ENCODE measurements at places on chromosomes 1 and 21. TPM values are rescaled to one million over a fixed set of nuclear protein-coding genes. Genes with fewer than 3 reads are reported as not detected.
A peak's percentile ranks its signal among the peaks of the same experiment; 100 is the strongest.

The CD247 gene
- total RNA-seq, result not detected

The CADM3 gene
- total RNA-seq, result not detected

The COL16A1 gene
- 365 TPM for total RNA-seq

The FOXO6 gene
- 0.05 TPM for total RNA-seq

The OLFML2B gene
- 0.13 TPM for total RNA-seq

The FAM72D gene
- 1.4 TPM for total RNA-seq

The SHISAL2A gene
- total RNA-seq, result not detected

GRCh38 chr1:47918257-47918867, 78.8 kb downstream of the TRABD2B start:
- H3K4me1 ChIP-seq, result no peaks in the 10 kb centered on the region
- no peaks in the 10 kb centered on the region for H3K27me3 ChIP-seq
- no peak overlapping the region for H3K27ac ChIP-seq
- no peak for DNase-seq
- H3K4me3 ChIP-seq, result no peak overlapping the region
- no peaks in the 10 kb centered on the region for H3K36me3 ChIP-seq

- no peak for DNase-seq
- H3K27ac ChIP-seq, result no peak overlapping the region
- no peak overlapping the region for H3K4me3 ChIP-seq
- H3K27me3 ChIP-seq, result no peaks in the 10 kb centered on the region
Measured at GRCh38 chr21:17386498-17386897, 126.3 kb upstream of the CXADR start.

DNA sequence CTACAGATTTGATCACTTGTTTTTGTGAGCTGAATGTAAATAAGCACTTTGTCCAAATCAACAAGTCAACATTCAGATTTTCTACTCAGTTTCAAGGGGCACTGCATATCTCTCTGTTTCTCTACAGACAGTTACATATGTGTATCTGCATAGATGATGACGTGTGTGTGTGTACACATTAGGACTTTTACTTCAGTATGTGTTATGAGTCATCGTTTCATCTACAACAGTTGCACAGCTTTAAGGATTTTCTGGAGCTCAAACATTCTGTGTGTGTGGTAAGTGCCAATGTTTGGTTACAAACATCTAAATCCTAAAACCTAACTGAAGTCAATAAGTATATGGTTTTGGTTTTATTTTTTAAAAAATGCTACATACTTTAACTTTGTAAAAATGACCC, 494.5 kb upstream of the PBX1 start:
- H3K27ac ChIP-seq, result no peak overlapping the region
- no peaks in the 10 kb centered on the region for H3K36me3 ChIP-seq
- H3K27me3 ChIP-seq, result no peaks in the 10 kb centered on the region
- no peak overlapping the region for H3K4me3 ChIP-seq
- no peak for DNase-seq

- H3K36me3 ChIP-seq, result no peaks in the 10 kb centered on the region
- H3K4me3 ChIP-seq, result no peak overlapping the region
- no peaks in the 10 kb centered on the region for H3K27me3 ChIP-seq
Measured at GRCh38 chr1:200638073-200638472, 17.5 kb upstream of the KIF14 start.

GRCh38 chr1:171217658-171218443, 30.4 kb upstream of the FMO1 start:
- H3K36me3 ChIP-seq, result no peaks in the 10 kb centered on the region
- DNase-seq, result no peak
- H3K27me3 ChIP-seq, result no peaks in the 10 kb centered on the region
- no peak overlapping the region for H3K4me3 ChIP-seq
- peak overlapping the region; percentile 99 for H3K27ac ChIP-seq
- peaks cover 33% of the 10 kb centered on the region for H3K4me1 ChIP-seq

- DNase-seq, result no peak
- no peaks in the 10 kb centered on the region for H3K27me3 ChIP-seq
- no peak overlapping the region for H3K4me3 ChIP-seq
- no peak overlapping the region for H3K27ac ChIP-seq
- H3K36me3 ChIP-seq, result no peaks in the 10 kb centered on the region
Measured at GRCh38 chr1:64659478-64660138, 85.3 kb upstream of the RAVER2 start.

- no peaks in the 10 kb centered on the region for H3K27me3 ChIP-seq
- H3K4me1 ChIP-seq, result peaks cover 64% of the 10 kb centered on the region
- no peak for DNase-seq
- peaks cover 40% of the 10 kb centered on the region for H3K36me3 ChIP-seq
- no peak overlapping the region for H3K4me3 ChIP-seq
- H3K27ac ChIP-seq, result no peak overlapping the region
Measured at GRCh38 chr1:9322661-9323244, 30.1 kb downstream of the SPSB1 start.

- no peak for DNase-seq
- no peak overlapping the region for H3K27ac ChIP-seq
- peaks cover 45% of the 10 kb centered on the region for H3K4me1 ChIP-seq
- H3K36me3 ChIP-seq, result peaks cover 8% of the 10 kb centered on the region
- H3K27me3 ChIP-seq, result no peaks in the 10 kb centered on the region
Measured at GRCh38 chr1:11802616-11802972, 3.2 kb downstream of the MTHFR start.

DNA sequence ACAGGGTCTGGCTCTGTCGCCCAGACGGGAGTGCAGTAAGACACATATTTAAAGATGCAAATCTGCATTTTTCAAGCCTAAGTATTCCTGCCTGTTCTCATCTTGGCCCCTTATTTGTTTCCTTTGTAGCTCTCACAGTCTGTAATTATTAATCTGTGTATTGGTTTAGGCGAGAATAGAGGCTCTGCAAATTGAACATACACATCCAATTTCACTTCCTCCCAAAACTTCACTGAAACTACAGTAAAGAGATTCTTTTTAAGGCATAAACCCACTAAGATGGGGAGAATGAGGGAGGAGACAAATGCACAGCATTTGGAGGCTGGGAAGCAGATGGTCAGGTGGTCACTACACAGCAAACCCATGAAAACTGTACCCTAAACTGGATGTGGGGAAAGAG, 21.0 kb downstream of the HMGN2 start:
- H3K4me1 ChIP-seq, result no peaks in the 10 kb centered on the region
- no peak overlapping the region for H3K4me3 ChIP-seq
- 0 out of 2 replicates have a peak, but pooled peaks cover 5% of the 10 kb centered on the region for H3K27me3 ChIP-seq
- H3K27ac ChIP-seq, result no peak overlapping the region
- DNase-seq, result no peak

DNA sequence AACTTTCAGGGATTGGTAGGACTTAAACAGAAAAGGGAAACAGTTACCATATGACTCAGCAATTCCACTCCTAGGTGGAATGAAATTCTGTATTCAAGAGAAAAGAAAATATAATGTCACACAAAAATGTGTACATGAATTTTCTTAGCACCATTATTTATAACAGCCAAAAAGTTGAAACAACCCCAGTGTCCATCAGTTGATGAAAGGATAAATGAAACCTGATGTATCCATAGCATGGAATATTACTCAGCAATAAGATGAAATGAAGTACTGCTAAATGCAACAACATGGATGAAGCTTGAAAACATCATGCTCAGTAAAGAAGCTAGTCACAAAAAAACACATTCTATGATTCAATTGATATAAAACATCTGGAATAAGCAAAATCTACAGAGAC, 15.5 kb downstream of the EEIG2 start:
- H3K27me3 ChIP-seq, result no peaks in the 10 kb centered on the region
- H3K36me3 ChIP-seq, result peaks cover 3% of the 10 kb centered on the region
- no peak overlapping the region for H3K4me3 ChIP-seq
- DNase-seq, result no peak
- H3K4me1 ChIP-seq, result no peaks in the 10 kb centered on the region

- no peaks in the 10 kb centered on the region for H3K4me1 ChIP-seq
- H3K36me3 ChIP-seq, result no peaks in the 10 kb centered on the region
Measured at GRCh38 chr1:101653482-101653946, 343.2 kb downstream of the OLFM3 start.

GRCh38 chr1:180928331-180929230, 15.9 kb downstream of the KIAA1614 start:
- 0 out of 2 replicates have a peak, but pooled peaks cover 5% of the 10 kb centered on the region for H3K36me3 ChIP-seq
- H3K4me3 ChIP-seq, result no peak overlapping the region
- DNase-seq, result no peak
- no peaks in the 10 kb centered on the region for H3K4me1 ChIP-seq
- H3K27me3 ChIP-seq, result no peaks in the 10 kb centered on the region

GRCh38 chr1:222634180-222635013, 16.5 kb downstream of the MIA3 start:
- H3K4me1 ChIP-seq, result no peaks in the 10 kb centered on the region
- peaks cover 72% of the 10 kb centered on the region for H3K36me3 ChIP-seq
- H3K27me3 ChIP-seq, result no peaks in the 10 kb centered on the region
- no peak overlapping the region for H3K4me3 ChIP-seq
- peak; percentile 70 for DNase-seq

Measured in SJSA1 (cell line).